ENCODE measurements at places on chromosomes 1 and 21.

- DNase-seq, result no peak
Observed at GRCh38 chr21:41418956-41419680, 6.9 kb upstream of the MX1 start.

GRCh38 chr1:240027059-240027462 lies 64.6 kb upstream of the FMN2 start:
- no peak for DNase-seq

DNA sequence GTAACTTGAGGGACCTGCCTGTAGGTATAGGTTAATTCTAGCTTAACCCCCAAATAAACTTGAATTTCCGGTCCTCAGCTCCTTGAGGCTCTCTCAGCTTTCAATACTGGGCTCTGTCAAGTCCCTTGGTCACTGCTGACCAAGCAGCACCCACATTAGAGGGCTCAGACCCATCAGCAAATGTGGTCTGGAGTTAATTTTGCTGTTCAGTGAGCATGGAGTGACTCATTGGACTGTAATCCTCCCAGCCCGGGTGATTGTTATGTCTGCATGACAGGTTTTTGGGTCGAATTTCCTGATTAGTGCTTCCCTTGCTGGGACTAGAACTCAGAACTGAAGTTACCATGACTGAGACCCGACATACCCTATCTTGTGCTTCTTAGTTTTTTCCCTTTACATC lies 130.6 kb downstream of the URB2 start:
- DNase-seq, result no peak

GRCh38 chr1:67941746-67942145 lies 108.5 kb upstream of the GNG12 start:
- DNase-seq, result no peak

GRCh38 chr1:243390162-243390791 lies 134.4 kb downstream of the SDCCAG8 start:
- DNase-seq, result no peak

DNA sequence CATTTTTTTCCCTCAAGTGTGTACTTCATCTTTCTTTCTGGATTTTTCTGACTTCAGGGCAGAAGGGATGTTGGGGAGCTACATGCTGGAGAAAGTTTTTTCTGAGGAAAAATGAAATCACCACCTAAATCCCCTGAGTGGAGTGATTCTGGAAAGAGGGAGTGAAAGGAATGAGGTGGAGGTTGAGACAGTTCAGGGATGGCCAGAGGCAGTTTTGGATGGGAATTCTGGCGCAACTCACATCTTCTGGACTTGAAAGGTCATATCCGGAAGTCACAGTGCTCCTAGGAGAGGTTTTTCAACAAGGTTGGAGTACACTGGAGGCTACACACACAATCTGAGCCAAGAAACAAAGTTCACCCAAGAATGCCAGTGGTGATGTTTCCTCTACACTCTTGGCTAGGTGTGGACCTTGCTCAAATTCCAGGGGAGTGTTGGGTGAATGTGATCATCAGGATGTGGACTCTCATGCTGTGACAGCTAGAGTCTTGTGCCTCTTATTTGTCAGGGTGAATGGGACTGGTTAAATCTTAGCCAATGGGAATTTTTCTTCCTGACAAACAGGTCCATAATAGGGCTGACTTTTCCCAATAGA lies 161.5 kb downstream of the HLX start:
- no peak for DNase-seq

DNA sequence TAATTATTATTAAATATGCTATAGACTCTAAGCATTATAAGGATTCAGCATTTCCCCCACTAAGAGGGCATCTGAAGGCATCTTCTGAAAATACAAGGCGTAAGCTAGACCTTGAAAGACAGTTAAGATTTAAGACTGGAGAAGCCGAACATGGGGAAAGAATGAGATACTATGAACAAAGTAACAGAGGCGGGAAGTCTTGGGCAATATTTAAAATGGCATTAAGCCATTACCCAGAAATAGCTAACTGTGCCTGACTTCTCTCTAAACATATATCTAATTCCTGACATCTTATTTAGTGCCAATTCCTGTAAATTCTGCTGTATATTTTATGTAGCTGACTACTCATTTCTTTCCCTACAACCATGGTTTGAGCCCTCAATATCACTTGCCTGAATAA lies 20.9 kb downstream of the DPH5 start:
- DNase-seq, result no peak

DNA sequence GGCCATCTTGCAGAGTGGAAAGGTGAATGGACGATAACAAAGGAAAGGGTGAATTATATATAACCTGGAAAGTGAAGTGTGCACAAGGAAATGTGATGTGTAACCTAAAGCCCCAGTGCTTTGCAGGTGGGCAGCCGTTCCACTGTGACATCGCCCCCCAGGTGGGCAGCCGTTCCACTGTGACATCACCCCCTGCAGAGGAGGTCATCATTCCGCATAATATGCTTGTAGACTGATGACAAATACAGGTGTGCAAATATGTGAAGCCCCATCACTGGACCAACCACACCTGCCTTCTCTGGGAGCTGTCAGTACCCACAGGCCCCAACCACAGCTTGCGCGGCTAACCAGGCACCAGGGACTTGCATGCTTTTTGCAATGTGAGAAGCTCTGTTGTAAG lies 4.7 kb upstream of the ZNF496 start:
- no peak for DNase-seq

- DNase-seq, result no peak
Observed at GRCh38 chr1:171344473-171344820, 30.5 kb downstream of the FMO4 start.

- DNase-seq, result no peak
Observed at GRCh38 chr21:40851749-40852148, 4.8 kb upstream of the DSCAM start.

DNA sequence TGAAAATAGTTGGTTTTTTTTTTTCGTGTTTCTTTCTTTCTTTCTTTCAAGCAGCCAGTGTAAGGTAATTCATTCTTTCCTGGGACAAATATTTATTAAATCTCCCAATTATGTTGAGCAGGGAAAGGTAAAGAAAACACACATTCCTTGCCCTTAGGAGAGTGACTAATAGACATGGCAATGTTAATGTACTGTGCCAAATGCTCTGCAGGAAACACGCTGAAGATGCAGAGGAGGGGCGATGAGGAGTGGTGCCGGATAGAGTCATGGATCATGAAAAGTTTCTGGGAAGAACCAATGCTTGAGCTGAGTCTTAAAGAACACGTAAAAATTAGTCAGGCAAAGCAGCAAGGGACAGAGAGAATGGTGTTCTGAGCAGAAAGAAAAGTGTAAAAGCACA lies 199.2 kb downstream of the DNM3 start:
- DNase-seq, result no peak

- DNase-seq, result no peak
Observed at GRCh38 chr1:156461781-156462647, 38.6 kb downstream of the MEF2D start.

GRCh38 chr21:43684424-43684823 lies 25.1 kb downstream of the RRP1B start:
- DNase-seq, result no peak

DNA sequence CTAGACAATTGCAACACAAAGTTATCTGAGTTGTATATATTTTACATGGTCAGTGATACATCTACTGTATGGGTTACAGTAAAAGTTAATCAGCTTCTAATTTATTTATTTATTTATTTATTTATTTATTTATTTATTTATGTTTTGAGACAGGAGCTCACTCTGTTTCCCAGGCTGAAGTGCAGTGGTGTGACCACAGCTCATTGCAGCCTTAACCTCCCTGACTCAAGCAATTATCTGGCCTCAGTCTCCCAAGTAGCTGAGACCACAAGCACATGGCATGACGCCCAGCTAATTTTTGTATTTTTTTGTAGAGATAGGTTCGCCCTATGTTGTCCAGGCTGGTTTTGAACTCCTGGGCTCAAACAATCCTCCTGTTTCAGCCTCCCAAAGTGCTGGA lies 241.6 kb downstream of the PTPRC start:
- no peak for DNase-seq

GRCh38 chr1:44170281-44170823 lies 28.9 kb upstream of the KLF18 start:
- no peak for DNase-seq

All from GM12878 (cell line).